CMK (cell line): ENCODE measurements at places on chromosomes 16 and 17.
A peak's percentile ranks its signal among the peaks of the same experiment; 100 is the strongest.

DNA sequence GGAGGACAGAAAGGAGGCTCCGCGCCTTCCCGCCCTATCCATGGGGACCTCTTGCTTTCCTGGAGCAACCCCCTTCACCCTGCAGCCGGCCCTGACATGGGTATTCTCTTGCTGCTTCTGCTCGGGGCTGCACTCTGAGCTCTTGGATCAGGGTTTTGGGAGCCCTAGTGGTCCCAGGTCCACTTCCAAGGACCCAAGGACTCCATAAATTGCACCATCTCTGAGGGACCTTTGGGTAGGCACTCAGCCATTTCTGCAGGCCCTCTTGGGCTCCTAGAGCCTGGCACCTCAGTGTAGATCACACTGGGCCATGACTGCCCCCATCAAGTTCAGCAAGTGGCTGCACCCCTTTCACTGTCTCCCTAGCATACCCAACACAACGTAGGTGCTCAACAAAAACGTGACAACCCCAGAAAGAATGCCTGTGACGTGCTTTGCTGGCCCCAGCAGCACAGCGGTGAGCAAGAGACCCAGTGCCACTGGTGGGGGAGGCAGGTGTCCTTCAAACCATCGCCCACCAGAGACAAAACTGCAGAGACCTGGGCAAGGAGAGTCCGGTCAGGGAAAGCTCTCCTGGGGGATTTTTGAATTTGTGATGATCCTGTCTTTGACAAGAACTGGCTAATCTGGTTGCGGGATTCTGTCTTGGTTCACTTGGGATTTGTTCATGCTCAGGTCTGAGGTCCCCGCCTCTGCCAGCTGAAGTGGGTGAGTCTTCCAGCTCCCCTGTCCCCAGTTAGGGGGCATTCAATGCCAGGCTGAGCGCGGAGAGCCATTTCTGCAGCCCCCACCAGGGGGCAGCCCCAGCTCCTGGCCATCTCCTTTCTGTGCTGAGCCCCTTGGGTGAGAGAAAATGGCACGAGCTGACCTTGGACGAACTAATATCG is 2.5 kb upstream of the RAB11FIP4 start:
- no peak for DNase-seq

- peak; percentile 95 for DNase-seq
Observed at GRCh38 chr16:27374804-27375425, 27.1 kb upstream of the IL21R start.

- DNase-seq: no peak
Observed at GRCh38 chr16:68923116-68923515, 79.8 kb downstream of the TANGO6 start.

- DNase-seq: no peak
Observed at GRCh38 chr16:8887431-8887765, 5.2 kb downstream of the LITAFD start.

- DNase-seq: no peak
Observed at GRCh38 chr17:76248013-76248782, 7.9 kb upstream of the RNF157 start.

GRCh38 chr16:23561586-23561985 is 4.1 kb downstream of the UBFD1 start:
- DNase-seq: no peak

DNA sequence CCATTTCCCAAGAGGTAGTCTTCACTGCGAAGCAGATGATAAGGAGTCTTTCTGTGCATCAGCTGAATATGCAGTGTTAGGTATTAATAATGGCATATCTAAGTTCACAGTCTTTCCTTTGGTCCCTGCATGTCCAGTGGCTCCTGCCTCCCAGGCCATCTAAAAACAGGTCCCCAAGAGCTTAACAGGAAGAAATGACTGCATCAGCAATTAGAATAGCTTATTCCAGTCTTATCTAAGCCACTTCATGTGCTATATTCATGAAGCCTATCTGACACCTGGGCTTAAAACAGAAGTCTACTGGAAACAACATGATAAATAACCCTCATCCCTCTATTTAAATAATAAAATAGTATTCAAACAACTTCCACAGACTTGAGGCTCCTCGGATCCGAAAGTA is 346.1 kb upstream of the ERCC4 start:
- no peak for DNase-seq

DNA sequence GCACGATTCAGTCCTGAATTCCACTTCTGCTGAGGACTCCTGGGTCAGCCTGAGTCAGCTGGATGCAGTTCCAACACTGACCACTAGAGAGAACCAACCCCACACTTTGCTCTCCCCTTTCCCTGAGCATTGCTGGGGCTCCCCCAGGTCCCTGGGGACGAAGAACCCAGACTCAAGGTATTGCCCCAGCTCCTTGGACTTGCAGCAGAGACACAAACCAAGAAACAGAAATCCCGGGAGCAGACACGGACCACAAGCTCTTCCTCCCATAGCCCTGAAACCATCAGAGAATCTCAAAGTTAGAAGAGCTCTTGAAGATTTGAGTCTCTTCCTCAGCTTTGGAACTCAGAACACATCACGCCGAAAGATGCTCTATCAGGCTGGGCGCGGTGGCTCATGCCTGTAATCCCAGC is 678 bp upstream of the GH1 start:
- no peak for DNase-seq

DNA sequence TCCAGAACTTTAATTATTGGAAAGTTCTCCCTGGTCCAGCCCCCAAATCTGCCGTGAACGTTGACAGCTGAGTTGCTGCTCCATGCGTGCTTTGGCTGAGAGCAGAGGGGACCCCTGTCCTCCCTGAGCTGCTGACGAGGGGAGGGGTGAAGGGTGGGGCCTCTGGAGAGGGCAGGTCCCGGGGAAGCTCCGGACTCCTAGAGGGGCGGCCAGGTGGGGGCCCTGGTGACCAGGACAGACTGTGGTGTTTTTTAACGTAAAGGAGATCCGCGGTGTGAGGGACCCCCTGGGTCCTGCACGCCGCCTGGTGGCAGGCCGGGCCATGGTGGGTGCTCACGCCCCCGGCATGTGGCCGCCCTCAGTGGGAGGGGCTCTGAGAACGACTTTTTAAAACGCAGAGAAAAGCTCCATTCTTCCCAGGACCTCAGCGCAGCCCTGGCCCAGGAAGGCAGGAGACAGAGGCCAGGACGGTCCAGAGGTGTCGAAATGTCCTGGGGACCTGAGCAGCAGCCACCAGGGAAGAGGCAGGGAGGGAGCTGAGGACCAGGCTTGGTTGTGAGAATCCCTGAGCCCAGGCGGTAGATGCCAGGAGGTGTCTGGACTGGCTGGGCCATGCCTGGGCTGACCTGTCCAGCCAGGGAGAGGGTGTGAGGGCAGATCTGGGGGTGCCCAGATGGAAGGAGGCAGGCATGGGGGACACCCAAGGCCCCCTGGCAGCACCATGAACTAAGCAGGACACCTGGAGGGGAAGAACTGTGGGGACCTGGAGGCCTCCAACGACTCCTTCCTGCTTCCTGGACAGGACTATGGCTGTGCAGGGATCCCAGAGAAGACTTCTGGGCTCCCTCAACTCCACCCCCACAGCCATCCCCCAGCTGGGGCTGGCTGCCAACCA is at the start of gene MC1R:
Gene MC1R (plus strand): TSS at position 410 of the 895 bp plus-strand sequence. CDS start 397 bp downstream, at position 807.
- DNase-seq: peak; percentile 64

- no peak for DNase-seq
Observed at GRCh38 chr16:11389083-11389482, 43.8 kb downstream of the RMI2 start.

- DNase-seq: no peak
Observed at GRCh38 chr17:8126491-8127066, 2.7 kb upstream of the HES7 start.

DNA sequence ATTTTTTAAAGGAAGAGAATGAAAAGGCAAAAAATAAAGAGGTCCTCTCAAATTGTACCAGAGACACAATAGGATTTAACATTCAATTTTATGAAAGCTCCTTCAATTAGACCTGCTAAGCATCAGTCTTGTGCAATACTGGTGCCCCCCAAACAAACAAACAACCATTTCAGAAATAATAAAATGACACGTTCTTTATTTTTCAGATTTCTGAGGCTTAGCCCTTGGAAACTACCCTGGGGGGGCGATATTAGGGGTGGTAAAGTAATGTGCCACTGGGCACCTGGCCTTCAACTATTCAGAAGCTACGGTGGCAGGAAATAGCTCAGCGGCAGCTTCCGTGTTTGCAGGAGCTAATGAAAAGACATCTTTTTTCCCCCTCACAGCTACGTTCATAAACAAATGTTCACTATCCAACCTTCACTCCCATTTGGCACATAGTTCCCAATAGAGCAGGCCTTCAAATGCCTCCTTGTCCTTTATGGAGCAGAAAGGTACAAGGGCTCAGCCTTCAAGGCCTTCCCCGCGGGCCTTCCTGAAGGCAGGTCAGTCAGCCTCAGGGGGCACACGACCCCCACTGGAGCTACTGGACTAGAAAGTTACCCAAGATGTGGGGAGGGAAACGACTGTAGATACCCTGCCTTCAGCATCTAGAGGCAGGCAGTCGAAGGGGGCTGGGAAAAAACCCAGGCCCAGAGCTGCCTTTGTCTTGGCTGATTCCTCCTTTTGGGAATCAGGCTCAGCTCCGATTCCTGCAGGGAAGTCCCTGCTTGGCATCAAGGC is 44.1 kb downstream of the TBX4 start:
- no peak for DNase-seq

DNA sequence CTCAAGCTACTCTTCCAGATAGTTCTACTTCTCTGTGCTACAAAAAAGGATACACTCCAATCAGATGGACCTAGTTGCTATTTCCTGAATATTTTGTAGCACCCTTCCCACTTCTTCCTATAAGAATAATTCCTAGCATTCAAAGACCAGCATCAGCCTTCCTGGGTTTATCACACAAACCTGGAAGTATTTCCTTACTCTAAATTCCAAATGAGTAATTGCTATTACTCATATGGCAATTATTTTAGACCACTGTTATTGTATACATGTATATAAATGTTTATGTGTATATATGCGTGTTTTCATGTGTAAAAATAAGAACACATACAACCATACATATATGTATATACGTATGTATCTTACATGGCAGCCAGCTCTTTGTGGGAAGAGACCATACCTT is 130.6 kb downstream of the MYO1D start:
- no peak for DNase-seq

DNA sequence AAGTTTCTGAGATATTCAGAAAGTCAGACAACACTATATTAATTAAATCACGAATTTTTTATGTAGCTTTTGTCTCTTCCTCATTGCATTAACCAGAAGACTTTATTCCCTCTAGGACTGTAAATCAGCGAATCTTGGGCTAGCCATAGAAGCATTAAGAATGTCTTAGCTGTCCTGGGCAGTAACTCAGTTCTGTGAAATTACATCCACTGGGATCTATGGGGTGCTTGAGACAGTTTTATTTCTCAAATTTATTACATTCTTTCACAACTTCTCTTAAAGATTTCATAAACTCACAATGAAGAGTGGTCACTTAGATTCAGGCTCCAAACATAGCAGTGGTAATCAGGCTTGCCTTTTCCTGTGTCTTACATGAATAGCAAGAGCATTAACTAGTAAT is 1153.4 kb downstream of the CDH8 start:
- DNase-seq: no peak

DNA sequence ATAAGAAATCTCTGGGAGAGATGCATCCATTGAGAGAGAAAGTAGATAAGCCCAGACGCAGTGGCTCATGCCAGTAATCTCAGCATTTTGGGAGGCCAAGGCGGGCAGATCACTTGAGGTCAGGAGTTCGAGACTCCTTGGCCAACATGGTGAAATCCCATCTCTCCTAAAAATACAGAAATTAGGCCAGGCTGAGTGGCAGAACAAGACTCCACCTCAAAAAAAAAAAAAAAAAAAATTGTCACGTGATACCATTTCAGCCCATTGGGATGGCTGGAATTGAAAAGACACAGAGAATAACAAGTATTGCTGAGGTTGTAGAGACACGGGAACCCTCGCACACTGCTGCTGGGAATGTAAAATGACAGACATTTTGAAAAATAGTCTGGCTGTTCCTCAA is 2.9 kb upstream of the IL32 start:
- DNase-seq: no peak

DNA sequence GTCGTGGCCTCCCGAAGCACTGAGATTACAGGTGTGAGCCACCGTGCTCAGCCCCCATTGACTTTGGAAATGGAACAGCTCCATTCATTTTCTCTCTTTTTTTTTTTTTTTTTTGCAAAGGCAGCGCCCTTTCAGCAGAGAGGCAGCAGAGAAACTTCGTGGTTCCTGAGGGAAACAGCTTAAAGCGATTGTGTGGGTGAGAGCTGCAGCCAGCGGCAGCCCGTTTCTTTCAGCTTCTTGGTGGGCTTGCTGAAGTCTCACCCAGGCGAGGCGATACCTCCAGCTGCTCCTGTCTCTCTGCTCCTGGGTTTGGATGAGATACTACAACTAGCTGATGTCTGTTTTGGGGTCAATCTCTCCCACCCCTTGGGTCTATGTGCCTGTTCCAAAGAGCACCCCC is 7.7 kb downstream of the KDM8 start:
- no peak for DNase-seq

DNA sequence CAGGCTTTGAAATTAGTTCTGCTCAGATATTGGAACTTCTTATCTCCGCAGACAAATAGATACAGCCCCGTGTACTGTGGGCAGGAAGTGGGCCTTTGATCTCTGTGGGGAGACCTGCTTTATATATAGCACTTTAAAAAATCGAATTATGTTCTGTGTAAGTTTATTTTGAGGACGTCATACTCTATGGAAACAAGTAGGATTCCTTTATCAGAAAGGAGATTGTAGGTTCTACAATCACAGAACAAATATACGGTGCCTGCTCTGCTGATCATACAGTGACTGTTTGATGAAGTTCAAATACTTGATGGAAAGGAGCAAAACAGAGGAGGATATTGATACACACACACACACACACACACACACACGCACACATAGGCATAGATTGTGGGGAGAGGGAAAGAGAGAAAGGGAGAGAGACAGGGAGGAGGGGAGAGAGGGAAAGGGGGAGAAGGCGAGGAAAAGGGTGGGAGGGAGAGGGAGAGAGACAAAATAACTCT is 14.7 kb upstream of the TMEM220 start:
- DNase-seq: no peak

DNA sequence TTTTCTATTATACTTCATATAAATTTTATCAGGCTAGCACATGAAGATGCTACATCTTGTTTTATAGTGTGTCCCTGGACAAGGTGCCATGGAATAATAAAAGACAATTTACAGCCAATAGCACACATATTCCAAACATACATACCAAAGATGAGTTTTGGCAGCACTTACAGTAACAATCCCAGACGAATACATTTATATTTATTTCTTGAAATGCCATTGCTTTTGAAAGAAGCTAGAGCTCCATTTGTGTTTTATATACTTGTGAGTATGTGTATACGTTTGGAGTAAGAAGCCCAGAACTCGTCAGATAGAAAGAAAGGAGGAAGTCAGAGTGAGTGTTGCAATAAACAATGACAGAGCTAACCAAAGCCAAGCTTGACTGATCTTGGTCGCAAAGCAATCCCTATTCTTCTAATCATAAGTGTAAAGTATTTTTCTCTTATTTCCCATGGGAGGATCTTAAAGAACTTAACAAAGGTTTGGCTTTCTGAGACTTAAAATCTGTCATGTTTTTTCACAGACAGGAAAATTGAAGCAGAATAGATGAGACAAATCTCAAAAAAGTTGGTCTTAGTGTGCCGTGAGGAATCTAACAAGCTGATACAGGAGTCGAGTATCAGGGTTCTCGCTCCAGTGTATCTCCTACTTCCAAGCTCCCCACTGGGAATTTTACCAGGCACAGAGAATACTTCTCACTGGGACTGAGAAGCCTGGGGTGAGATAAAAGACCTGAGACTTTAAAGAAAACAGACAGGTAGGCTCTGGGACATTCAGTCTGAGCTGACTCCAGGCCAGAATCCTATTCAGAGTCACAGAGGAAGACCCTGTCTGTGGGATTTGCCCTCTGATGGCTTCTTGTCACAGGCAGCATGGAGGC is 175.4 kb downstream of the AATF start:
- no peak for DNase-seq
